ENCODE measurements at places on chromosomes 5 and 9.

GRCh38 chr5:140169410-140169809 is 5.6 kb upstream of the CYSTM1 start:
- no peak for DNase-seq

GRCh38 chr5:54616518-54617220 is 99.1 kb downstream of the SNX18 start:
- no peak for DNase-seq

DNA sequence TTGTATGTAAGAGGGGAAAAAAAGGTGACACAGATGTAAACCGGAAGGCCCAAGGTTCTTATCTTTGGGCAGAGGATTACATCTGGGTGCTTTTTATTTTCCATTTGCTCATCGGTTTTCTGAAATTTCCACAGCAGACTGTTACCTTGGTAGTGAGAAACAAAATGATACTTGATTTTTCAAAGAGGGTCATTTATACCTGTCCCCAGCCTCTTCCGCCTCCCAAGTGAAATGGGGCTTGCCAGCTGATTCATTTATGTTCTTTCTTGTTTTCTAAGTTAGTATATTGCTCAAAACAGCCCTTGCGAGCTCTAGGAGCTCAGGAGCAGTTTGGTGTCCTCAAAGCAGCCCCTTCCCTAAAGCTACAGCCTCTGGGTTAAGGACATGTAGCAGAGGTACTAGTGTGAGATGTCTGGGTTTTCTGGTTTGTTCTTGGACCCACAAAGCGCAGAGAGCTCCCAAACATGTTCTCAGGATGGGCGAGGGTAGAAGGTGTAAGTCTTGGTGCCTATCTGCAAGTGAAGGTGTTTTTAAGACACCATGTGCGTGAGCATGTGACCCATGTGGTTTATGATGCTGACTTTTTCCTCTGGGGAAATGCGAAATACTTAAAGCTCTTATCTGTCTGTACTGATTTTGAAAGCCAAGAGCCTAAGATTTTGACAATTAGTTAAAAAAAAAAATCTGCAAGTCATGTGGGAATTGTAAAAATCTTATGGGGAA is 38.3 kb downstream of the DAPK1 start:
- no peak for DNase-seq

DNA sequence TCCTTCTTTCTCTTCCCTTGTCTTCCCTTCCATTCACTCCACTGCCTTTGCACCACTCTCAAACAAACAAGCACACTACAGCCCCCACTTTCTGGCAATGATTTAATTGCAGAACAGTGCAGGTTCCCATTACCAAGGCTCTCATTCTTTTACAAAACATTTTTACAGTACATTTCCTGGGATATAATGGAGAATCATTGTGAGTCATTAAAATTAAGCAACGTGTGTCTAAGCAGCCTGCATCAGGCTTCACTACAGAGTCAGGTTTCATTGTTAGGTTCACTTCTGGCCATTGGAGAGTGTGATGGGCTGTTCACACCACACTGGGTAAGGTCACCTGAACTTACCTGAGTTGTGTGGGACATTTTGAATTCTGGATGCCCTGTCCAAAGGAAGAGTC is 303.5 kb downstream of the TRIM32 start:
- DNase-seq, result no peak

DNA sequence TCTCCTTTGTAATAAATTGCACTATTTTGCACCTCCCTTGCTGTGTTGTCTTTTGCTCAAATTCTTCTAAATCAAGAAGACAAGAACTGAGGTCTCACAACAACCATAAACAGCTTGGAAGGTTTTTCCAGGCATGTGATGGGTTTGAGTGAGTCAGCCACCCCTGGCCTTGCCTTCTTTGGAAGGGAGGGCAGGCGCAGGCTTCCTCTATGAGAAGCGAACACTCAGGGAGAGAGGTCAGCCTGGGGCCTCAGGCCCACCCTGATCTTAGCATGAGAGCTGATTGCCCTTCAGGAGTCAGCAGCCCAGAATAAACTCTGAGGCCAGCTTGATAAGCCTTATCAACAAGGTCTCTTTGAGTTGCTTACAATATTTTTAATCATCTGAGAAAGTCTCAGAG is 31.6 kb downstream of the S1PR3 start:
- no peak for DNase-seq

GRCh38 chr5:86689103-86689729 is 71.5 kb downstream of the COX7C start:
- DNase-seq, result no peak

GRCh38 chr5:43038496-43038989 is 1.6 kb downstream of the ANXA2R start:
- DNase-seq, result no peak

DNA sequence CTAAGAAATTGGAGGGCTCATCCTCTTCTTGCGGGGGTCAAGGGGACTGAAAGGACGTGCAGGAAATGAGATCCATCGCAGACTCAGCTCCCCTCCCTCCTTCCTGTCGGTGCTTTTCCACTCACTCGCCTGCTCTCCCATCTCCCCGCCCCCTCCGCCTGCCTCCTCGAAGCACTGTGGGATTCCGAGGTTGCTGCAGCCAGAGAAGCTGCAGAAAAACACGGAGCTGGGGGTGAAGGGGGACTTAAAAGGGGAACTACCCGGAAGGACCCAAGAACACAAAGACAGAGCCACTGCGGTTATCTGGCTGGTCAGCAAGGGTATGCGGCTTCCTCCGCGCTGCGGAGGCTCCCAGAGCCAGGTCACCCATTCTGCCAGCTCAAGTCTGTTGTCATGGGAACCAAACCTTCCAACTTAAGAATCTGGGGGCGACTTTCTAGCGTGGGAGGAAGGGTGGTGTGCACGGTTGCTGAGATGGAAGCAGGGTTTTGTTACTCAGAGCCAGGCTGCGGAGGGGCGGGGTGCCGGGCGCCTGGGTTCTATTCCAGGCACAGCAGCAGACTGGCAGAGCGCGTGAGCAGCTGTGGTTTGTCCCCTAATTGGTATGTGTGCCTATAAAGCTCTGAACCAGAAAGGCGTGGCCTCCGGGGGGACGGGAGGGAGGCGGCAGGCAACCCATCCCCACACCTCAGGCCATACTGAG is 24.9 kb downstream of the PCDHGC5 start:
- peak; percentile 48 for DNase-seq

GRCh38 chr9:114290561-114290986 is 32.3 kb upstream of the ORM1 start:
- peak; percentile 7 for DNase-seq

DNA sequence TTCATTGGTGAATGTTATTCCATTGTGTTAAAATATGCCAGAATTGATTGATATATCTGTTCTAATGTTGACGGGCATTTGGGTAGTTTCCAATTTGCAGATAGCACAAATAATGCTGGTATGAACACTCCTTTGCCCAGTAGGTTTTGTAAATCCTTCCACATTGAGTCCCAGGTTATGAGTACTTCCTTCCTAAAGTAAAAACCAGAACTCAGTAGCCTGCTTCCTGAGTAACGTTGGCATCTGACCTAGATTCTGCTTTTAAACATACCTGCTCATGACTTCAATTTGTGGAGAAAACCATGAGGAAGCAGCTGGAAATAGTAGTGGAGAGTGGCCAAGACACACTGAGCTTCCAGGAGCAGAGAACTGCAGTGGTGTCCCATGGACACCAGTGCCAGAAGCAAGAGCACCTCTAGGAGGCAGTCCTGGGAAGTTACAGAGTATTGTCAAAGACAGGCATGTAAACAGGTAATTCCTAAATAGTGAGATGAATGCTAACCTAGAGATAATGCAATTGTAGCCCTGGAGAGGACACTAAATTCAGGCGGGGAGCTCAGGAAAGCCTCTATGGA is 24.3 kb upstream of the RASGRF2 start:
- no peak for DNase-seq

GRCh38 chr9:100020121-100020795 is 78.5 kb downstream of the ERP44 start:
- DNase-seq, result no peak

GRCh38 chr9:137879566-137880150 is 2.1 kb downstream of the CACNA1B start:
- DNase-seq, result no peak

DNA sequence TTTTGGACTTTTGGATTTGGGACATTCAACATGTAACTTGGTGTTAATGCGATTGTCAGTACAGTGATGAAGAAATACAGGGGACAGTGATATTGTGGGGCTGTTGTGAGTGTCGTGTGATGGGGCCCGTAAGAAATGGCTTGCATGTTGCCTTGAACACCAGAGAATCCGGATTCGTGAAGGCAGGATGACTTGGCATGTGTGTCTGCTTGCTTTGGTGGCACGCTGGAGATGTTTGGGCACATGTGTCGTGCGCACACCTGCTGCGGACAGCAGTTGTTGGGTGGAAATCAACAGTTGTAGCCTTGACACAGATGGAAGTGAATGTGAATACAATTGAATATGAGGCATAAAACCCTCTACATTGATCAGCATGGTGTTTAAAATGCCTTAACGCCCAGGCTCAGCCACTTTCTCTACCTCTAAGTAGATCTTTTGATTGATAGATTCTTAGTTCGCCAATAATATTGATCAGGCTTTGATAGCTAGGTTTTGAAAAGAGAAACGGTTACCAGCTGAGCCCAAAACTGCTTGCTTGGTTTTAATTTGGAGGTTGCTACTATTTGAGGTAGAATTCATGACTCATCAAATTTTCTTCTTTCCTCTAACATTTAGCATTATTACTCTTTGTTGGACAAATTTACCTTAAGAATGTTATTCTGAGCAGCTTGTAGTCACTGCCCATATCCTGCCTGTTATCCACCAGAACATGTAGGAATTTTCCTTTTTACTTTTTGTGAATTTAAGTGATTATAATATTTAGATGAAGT is 94.4 kb downstream of the TRIO start:
- no peak for DNase-seq

Measured in omental fat pad (tissue), 4 donors.